ENCODE measurements at places on chromosomes 11 and 22.

GRCh38 chr11:60718524-60719316 lies 5.8 kb upstream of the MS4A18 start:
- peaks cover 11% of the 10 kb centered on the region for H3K27me3 ChIP-seq
- no peak overlapping the region for H3K27ac ChIP-seq
- no peak overlapping the region for H3K4me3 ChIP-seq
- H3K36me3 ChIP-seq: no peaks in the 10 kb centered on the region

- no peak overlapping the region for H3K4me3 ChIP-seq
- no peaks in the 10 kb centered on the region for H3K4me1 ChIP-seq
- H3K36me3 ChIP-seq: no peaks in the 10 kb centered on the region
- no peak overlapping the region for H3K27ac ChIP-seq
- no peak for DNase-seq
- no peaks in the 10 kb centered on the region for H3K27me3 ChIP-seq
These were observed 370.5 kb downstream of the CNTN5 start for GRCh38 chr11:99391245-99391644.

DNA sequence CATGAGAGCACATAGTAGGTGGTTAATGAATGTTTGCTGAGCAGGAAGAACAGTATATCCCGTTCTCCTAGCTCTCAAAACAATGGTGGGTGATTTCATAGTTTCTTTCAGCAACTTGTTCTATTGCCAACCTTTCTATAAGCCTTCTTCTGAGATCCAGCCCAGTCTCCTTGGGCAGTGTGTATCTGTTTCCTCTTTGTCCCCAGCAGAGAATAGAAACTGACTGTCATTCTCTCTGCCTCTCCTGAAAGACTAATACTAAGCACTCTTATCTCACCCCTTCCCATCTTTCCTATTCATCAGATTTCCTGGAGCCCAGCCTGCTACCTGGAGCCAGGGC lies 272.9 kb downstream of the ST3GAL4 start:
- peaks cover 1% of the 10 kb centered on the region for H3K27me3 ChIP-seq
- H3K27ac ChIP-seq: no peak overlapping the region
- H3K4me1 ChIP-seq: no peaks in the 10 kb centered on the region
- no peak overlapping the region for H3K4me3 ChIP-seq
- H3K36me3 ChIP-seq: no peaks in the 10 kb centered on the region

- no peaks in the 10 kb centered on the region for H3K36me3 ChIP-seq
- peaks cover 8% of the 10 kb centered on the region for H3K4me1 ChIP-seq
- DNase-seq: no peak
- H3K27ac ChIP-seq: no peak overlapping the region
- H3K4me3 ChIP-seq: no peak overlapping the region
These were observed 6.1 kb upstream of the ROBO3 start for GRCh38 chr11:124859171-124859570.

- no peak overlapping the region for H3K27ac ChIP-seq
- peaks cover 13% of the 10 kb centered on the region for H3K36me3 ChIP-seq
- H3K4me1 ChIP-seq: no peaks in the 10 kb centered on the region
These were observed 21.7 kb downstream of the SELENOO start for GRCh38 chr22:50222508-50222907.

- no peaks in the 10 kb centered on the region for H3K4me1 ChIP-seq
- no peak for DNase-seq
- H3K27me3 ChIP-seq: peaks cover 4% of the 10 kb centered on the region
- H3K36me3 ChIP-seq: peaks cover 1% of the 10 kb centered on the region
- no peak overlapping the region for H3K4me3 ChIP-seq
- no peak overlapping the region for H3K27ac ChIP-seq
These were observed 66.1 kb downstream of the SLC36A4 start for GRCh38 chr11:93131709-93132108.

- H3K27ac ChIP-seq: no peak overlapping the region
- no peaks in the 10 kb centered on the region for H3K36me3 ChIP-seq
- peaks cover 17% of the 10 kb centered on the region for H3K4me1 ChIP-seq
- peak overlapping the region; percentile 39 for H3K4me3 ChIP-seq
- no peak for DNase-seq
These were observed 38.2 kb upstream of the LYVE1 start for GRCh38 chr11:10606536-10607208.

DNA sequence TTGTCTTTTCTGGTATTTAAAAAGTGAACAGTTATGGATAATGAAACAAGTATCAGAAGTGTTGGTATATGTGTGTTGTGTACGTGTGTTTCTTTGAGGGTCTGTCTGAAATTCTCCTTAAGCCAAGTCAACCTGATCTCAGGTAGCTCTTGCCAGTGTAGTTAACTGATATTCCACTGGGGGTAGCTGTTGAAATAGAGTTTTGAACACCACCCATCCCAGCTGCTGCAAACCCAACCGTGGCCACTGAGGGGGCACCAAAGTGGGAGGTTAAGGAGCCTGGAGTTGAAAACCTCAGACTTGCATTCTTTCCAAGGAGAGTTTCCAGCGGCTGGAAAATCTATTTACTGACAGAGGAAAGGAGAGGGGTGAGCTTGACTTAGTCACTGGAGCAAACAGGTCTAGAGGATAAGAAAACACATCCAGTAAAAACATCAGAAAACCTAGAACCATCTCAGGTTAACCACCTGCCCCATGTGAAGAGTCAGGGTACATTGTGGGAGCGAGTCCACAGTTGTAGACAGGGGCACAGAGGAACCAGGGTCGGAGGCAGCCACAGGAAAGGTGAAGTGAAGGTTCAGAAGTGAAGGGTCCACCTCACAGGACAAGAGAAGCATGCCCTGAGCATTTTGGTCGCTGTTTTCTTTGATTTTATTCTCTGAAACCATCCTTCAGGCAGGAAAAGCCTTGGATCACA lies 8.8 kb upstream of the CUL5 start:
- no peaks in the 10 kb centered on the region for H3K36me3 ChIP-seq
- peaks cover 2% of the 10 kb centered on the region for H3K27me3 ChIP-seq
- no peak overlapping the region for H3K27ac ChIP-seq
- no peaks in the 10 kb centered on the region for H3K4me1 ChIP-seq

DNA sequence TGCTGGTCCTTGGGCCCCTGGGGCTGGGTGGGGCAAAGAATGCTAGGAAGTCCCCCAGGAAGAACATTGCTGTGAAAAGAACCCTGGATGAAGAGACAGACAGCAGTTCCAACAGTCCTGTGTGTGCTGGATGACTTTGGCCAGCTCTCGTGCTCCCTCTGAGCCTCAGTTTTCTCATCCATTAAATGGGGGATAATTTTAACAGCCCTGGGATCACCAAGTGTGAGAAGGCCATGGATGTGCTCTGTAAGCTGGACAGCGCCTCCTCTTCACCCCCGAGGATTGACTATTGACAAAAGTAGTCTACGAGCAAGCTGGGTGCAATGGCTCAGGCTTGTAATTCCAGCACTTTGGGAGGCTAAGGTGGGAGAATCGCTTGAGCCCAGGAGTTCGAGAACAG lies 2.5 kb downstream of the LARGE2 start:
- H3K27ac ChIP-seq: no peak overlapping the region
- H3K4me1 ChIP-seq: peaks cover 18% of the 10 kb centered on the region
- no peak overlapping the region for H3K4me3 ChIP-seq
- H3K36me3 ChIP-seq: no peaks in the 10 kb centered on the region
- peaks cover 13% of the 10 kb centered on the region for H3K27me3 ChIP-seq

- no peak overlapping the region for H3K4me3 ChIP-seq
- DNase-seq: no peak
- H3K36me3 ChIP-seq: peaks cover 5% of the 10 kb centered on the region
- no peak overlapping the region for H3K27ac ChIP-seq
These were observed 11.0 kb downstream of the SLC29A2 start for GRCh38 chr11:66360406-66361073.

DNA sequence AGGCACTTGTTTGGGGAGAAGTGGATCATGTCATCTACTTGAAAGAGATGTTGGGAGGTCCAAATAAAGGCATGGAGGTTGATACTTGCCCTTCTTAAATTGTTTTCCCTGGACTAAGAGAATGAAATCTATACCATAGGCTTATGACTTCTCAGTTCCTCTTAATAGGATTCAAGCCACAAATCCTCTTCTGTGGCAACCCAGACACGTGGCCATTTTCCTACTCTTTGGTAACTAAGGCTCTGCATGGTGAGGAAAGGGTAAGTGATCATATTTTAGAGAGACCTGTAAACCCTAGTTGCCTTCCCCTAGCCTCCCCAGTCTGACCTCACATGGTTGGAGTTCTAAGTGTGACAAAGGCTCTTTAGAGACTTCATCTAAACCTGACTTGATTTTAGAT lies 72.9 kb upstream of the CD44 start:
- H3K36me3 ChIP-seq: peaks cover 20% of the 10 kb centered on the region
- H3K4me1 ChIP-seq: peaks cover 46% of the 10 kb centered on the region
- H3K4me3 ChIP-seq: no peak overlapping the region
- no peak overlapping the region for H3K27ac ChIP-seq
- DNase-seq: no peak

Measured in activated naive CD8-positive, alpha-beta T cell treated with anti-CD3 and anti-CD28 coated beads, Interleukin-2, amount 50 U/mL, for 24 hours (primary cell).